ENCODE measurements at places on chromosomes 3 and 15.

DNA sequence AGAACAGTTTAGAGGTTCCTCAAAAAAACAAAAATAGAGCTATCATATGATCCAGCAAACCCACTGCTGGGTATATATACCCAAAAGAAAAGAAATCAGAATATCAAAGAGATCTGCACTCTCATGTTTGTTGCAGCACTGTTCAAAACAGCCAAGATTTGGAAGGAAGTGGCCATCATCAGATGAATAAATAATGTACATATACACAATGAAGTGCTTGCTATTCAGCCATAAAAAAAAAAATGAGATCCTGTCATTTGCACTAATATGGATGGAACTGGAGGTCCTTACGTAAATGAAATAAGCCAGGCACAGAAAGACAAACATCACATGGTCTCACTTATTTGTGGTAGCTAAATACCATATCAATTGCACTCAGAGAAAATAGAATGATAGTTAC, 58.4 kb downstream of the SCAPER start:
- H3K27ac ChIP-seq, result no peak overlapping the region
- peaks cover 2% of the 10 kb centered on the region for H3K4me1 ChIP-seq
- no peak for DNase-seq
- H3K27me3 ChIP-seq, result no peaks in the 10 kb centered on the region
- H3K36me3 ChIP-seq, result peaks cover 36% of the 10 kb centered on the region

GRCh38 chr15:80507638-80508316, 103.6 kb downstream of the ARNT2 start:
- H3K36me3 ChIP-seq, result no peaks in the 10 kb centered on the region
- no peak overlapping the region for H3K27ac ChIP-seq
- H3K27me3 ChIP-seq, result peaks cover 3% of the 10 kb centered on the region
- H3K4me3 ChIP-seq, result no peak overlapping the region
- H3K4me1 ChIP-seq, result no peaks in the 10 kb centered on the region

GRCh38 chr3:29764603-29765254, 483.9 kb downstream of the RBMS3 start:
- no peak overlapping the region for H3K4me3 ChIP-seq
- no peaks in the 10 kb centered on the region for H3K4me1 ChIP-seq
- H3K27me3 ChIP-seq, result no peaks in the 10 kb centered on the region

DNA sequence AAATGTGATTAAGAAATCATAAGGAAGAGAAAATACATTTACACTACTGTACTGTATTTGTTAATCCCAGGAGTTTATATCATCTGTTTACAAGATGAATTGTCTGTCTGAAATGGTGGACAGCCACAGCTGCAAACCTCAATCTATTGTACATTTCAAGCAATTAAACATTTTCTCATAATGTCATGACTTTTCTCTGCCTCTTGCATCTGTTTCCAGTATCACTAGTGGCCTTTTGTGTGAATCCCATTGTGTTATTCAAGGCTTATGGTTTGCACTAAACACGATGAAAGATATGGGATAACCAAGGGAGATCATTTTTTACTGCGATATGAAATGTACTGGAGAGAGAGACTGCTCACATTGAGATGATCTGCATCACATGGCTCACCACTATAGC, 200.2 kb upstream of the LRRN1 start:
- H3K36me3 ChIP-seq, result no peaks in the 10 kb centered on the region
- DNase-seq, result no peak
- no peaks in the 10 kb centered on the region for H3K4me1 ChIP-seq
- H3K27ac ChIP-seq, result no peak overlapping the region
- no peaks in the 10 kb centered on the region for H3K27me3 ChIP-seq

- DNase-seq, result no peak
- H3K27me3 ChIP-seq, result no peaks in the 10 kb centered on the region
- peaks cover 5% of the 10 kb centered on the region for H3K36me3 ChIP-seq
- H3K4me1 ChIP-seq, result peaks cover 21% of the 10 kb centered on the region
Measured at GRCh38 chr3:42051384-42052131, 39.6 kb upstream of the TRAK1 start.

DNA sequence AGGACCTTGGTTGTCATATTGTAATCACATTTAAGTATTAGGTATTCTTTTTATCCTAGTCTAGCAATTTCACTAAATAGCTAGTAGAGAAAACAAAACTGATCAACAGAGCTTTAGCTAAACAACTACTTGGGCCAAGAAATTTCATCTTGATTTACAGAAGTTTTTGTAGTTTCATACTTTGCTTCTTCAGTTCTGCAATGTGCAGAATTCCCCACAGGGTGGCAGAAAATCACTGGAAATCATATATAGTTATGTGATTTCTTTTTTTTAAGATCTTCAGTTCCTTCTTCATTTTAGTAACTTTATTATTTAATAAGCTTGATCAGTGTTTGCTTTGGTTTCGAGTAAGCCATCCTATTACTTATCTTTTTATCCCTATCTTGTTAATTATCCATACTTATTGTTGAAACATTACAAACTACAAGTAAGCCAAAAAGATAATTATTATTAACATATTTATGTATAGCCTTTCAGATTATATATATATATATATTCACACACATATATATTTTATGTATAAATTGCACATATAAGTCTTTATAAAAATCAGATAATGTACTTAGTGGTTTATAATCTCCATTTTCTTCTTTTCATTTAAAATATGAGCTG, 2.2 kb upstream of the BNIP2 start:
- peaks cover 25% of the 10 kb centered on the region for H3K4me1 ChIP-seq
- H3K36me3 ChIP-seq, result peaks cover 9% of the 10 kb centered on the region

Measured in activated CD8-positive, alpha-beta memory T cell treated with anti-CD3 and anti-CD28 coated beads, Interleukin-2, amount 10 ng/mL, durations not matched to agents 7 days and 5 days (primary cell).